Suprapubic skin (tissue), 4 donors: ENCODE measurements at places on chromosomes 13 and 19.

DNA sequence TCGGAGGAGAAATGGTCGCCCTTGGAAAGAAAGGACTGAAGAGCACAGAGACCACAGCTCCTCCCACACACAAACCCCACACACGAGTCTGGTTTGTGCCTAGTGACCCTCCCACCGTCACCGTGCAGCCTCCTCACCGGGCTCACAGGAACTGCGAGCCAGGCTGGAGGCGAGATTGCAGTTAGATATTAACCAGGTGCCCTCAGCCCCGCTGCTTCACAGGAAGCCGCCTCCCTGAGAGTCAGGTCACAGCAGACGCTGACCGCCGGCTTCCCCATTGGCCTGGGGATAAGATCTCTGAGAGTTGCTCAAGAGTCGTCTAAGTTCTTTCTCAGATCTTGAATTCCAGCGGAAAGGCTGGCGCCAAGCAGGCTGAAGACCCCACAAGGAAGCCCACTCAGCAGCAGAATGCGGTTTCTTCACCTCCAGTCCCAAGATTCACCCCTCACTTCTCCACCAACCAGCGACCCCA, 870 bp downstream of the ZNF44 start:
- peak; percentile 82 for DNase-seq

DNA sequence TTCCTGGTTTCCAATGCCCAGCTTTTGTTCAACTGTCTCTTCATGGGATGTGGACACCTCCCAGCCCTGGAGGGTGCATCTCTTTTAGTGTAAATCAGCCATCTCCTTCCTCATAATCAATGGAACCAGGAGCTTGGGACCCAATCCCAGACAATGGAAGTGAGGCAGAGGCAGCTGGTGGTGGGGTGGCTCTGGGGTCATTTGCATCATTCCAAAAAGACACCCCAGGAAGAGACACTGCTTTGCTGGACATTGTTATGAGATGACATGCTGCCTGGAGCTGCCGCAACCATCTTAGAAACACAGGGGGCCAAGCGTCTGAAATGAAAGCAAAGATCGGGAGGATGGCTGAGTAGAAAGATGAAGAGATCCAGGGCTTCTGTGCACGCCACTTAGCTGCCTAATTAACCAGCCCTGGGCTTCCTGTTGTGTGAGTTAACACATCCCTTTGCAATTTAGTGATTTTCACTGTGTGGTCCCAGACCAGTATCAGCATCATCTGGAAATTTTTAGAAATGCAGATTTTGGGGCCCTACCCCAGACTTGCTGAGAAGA, 36.1 kb downstream of the IRS2 start:
- no peak for DNase-seq

DNA sequence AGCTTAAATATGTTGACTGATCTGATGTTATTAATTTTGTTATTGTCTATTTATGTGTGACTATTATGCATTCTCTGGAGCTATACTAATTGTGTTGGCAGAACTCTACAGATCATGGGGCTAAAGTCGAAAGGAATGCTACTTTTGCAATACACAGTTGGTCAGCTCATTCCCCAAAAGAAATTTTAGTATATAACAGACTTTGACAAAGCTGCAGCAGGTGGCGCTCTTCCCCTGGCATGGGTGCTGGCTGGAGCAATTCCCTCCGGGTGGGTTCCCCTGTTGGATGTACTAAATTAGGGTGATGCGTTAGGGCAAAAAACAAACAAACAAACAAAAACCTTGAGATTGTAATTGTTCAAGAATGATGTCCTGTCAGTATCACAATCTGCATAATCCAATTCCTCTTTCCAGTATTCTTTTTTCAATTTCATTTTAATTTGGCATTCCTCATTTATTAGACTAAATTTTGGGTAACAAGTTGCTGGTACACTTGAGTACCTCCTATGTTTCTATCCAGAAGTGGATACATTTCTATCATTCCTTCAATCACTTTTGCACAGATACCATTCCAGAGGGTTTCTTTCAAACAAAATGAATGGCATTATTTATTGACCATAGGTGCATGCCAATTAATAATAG, 322.8 kb upstream of the EDNRB start:
- no peak for DNase-seq

GRCh38 chr19:52307275-52307674, 10.3 kb downstream of the ZNF480 start:
- no peak for DNase-seq

- no peak for DNase-seq
These were observed 16.6 kb upstream of the RAB8A start for GRCh38 chr19:16095071-16095571.

GRCh38 chr19:55105237-55105636, 12.2 kb downstream of the PPP1R12C start:
- no peak for DNase-seq

DNA sequence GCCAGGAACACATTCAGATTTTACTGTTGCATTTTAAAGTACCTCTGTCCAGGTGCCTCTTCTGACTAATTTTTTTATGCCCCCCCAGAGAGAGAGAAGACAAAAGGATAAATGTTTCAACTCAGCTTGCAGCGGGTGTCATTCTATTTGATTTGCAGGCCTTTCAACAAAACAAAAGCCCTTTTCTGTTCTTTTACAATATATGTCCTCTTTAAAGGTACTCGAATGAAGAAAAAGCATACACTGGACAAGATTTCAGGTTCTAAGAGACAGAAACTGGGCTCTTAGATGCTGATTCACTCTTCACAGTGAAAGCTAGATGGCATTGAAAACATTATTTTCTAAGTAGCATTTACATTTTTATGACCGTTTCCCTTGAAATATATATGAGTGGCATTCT, 2.9 kb upstream of the FRY start:
- no peak for DNase-seq

DNA sequence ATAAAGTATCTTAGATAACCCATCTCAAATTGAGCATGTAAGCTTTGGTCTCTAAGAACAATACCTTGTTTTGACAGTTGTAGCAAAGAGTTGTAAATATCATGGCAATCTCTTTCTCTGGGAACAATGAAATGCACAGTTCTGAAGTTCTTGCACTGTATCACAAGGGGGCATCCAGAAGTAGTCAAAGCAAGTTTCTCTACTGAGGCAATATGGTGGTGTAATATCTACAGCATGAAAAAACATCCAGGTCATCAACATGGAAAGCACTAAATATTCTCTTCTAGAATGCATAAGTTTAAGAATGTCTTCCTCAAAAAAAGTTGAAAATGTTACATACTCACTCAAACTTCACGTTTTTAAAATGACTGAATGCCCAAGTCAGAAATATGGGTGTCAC, 19.6 kb downstream of the MTMR6 start:
- DNase-seq: no peak

GRCh38 chr19:21789466-21790085, 22.2 kb upstream of the ZNF100 start:
- DNase-seq: no peak

DNA sequence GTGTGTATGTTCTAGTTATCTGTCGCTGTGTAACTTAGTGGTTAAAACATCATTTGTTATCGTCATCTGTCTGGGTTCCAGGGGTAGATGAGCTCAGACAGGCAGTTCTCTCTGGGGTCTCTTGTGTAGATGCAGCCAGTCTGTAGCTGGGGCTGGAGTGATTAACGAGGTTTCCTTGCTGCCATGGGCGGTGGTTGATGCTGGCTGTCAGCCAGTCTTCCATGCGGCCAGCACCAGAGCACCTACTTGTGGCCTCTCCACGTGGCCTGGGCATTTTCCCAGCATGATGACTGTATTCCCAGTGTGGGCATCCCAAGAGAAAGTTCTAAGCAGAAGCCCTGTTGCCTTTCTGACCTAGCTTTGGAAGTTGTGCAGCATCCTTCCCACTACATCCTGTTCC, 10.7 kb downstream of the ERCC5 start:
- DNase-seq: no peak

DNA sequence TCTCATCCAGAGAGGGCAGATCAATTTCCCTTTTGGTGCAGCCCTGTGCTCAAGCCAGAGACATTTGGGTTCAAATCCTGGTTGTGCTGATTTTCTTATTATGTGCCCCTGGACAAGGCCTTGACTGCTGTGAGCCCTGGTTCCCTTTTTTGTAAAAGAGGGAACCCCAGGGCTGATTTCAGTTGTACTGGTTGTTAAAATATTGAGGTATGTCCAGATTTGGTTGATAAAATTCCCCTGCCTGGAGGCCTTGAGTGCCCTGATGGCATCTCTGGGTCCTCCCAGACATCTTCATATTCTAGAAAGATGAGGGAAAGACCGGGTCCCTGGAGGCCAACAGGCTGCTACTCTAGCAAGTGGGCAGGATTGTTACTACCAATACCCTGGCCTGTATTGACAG, 14.4 kb upstream of the PLAUR start:
- no peak for DNase-seq
